ENCODE measurements at places on chromosomes 1 and 21. TPM values are rescaled to one million over a fixed set of nuclear protein-coding genes. Genes with fewer than 3 reads are reported as not detected.
A peak's percentile ranks its signal among the peaks of the same experiment; 100 is the strongest.

- no peak for DNase-seq
Observed at GRCh38 chr1:39892601-39893595, 8.8 kb downstream of the MYCL start.

SH2D5 gene
- 0.11 TPM for total RNA-seq

AK5 gene
- 2.3 TPM for total RNA-seq

- peak; percentile 93 for DNase-seq
Observed at GRCh38 chr1:243850452-243851256, 611 bp upstream of the AKT3 start.

GRCh38 chr1:85624361-85624760 lies 43.8 kb downstream of the CCN1 start:
- DNase-seq, result no peak

DNA sequence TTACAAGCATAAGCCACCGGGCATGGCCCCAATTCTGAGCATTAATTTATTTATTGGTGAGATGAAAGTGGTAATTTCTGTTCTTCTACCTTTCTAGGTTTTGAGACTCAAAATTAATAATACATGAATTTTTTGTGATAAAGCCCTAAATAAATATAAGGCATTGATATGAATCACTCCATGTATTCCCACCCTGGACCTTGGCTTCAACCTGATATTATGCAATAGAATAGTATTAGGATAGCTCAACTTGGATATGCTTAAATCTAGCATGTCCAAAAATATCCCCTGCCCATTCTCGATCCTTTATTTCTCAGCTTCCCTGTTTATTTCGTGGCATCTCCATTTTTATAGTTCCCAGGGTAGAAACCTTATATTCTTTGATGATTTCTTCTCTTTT lies 2.5 kb downstream of the AGL start:
- no peak for DNase-seq

DRAM2 gene
- 40.9 TPM for total RNA-seq

DNA sequence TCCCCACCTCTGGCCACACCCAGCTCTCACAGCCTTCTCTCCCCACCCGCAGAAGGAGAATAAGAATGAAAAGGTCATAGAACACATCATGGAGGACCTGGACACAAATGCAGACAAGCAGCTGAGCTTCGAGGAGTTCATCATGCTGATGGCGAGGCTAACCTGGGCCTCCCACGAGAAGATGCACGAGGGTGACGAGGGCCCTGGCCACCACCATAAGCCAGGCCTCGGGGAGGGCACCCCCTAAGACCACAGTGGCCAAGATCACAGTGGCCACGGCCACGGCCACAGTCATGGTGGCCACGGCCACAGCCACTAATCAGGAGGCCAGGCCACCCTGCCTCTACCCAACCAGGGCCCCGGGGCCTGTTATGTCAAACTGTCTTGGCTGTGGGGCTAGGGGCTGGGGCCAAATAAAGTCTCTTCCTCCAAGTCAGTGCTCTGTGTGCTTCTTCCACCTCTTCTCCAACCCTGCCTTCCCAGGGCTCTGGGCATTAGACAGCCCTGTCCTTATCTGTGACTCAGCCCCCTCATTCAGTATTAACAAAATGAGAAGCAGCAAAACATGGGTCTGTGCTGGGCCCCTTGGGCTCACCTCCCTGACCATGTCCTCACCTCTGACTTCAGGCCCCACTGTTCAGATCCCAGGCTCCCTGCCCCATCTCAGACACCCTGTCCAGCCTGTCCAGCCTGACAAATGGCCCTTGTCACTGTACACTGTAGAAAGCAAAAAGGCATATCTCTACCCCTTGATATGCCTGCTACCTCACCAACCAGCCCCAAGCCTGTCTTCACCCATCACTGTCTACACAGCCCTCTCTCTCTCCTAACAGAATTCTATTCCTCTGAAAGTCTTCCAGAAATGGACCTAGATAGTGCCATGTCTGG lies 3.2 kb downstream of the S100A9 start:
- DNase-seq, result no peak

- peak; percentile 24 for DNase-seq
Observed at GRCh38 chr1:180854456-180854855, 58.2 kb upstream of the KIAA1614 start.

OR2AK2 gene
- not detected for total RNA-seq

CSRP1 gene
- 97.2 TPM for total RNA-seq

HPCA gene
- not detected for total RNA-seq

- peak; percentile 39 for DNase-seq
Observed at GRCh38 chr1:165397944-165398343, 41.4 kb upstream of the LMX1A start.

GRCh38 chr1:35202048-35202719 lies 9.2 kb upstream of the SFPQ start:
- no peak for DNase-seq

DNA sequence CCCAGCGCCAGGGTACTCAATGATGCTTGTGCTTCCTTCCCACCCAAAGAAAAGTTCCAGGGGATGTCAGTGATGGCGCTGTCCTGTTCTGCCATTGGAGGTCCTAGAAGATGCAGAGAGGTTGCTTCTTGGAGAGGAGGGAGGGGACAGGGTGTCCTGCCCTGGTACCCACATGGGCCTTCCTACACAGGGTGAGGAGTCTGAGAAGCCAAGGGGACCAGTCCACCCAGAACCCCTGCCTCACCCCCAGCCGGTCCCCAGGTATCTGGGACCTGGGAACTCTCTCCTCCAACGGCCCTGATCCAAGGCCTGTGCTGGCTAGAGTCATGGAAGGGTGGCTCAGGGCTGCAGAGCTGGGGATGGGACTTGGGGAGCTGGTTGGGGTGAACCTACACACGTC lies 259.4 kb downstream of the KCNJ6 start:
- no peak for DNase-seq

DNA sequence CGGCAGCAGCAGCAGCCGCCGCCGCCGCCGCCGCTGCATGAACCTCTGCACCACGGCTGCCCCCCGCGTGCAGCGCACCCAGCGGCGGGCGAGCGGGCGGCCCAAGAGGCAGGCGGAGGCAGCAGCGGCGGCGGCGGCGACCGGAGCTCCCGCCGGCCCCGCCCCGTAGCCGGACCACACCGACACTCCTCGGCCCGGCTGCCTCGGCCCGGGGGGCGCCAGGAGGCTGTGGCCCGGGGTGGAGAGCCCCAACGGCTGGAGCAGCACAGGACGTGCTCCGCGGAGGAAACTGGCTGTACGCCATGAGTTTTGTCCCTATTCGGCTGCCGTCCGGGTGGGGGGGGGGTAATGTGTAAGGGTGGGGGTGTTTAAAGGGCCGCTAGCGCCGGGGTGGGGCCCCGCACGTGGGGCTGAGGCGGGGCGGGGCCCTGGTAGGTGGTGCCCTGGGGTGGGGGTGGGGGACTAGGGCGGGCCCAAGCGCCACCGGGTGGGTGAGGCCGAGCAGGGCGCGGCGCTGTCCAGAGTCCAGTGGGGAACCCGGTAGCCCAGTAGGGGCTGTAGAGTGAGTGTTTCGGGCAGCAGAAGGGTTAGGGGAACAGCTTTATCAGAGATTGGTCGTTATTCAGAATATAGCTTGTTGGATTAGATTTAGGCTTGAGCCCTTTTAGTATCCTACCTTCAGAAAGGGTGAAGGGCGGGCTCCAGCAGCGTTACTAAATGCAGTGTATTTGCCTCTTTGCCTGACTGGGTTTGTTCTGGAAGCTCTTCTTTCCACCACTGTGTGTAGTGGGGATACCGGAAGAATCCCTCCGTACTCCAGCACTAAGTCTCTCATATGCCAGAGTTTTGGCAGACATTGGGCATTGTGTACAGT lies at the start of gene FAM78B:
TSS of gene FAM78B (minus strand) at position 304 of the 874 bp plus-strand sequence. CDS start 753 bp downstream, outside the sequence.
- DNase-seq, result peak; percentile 92

DNA sequence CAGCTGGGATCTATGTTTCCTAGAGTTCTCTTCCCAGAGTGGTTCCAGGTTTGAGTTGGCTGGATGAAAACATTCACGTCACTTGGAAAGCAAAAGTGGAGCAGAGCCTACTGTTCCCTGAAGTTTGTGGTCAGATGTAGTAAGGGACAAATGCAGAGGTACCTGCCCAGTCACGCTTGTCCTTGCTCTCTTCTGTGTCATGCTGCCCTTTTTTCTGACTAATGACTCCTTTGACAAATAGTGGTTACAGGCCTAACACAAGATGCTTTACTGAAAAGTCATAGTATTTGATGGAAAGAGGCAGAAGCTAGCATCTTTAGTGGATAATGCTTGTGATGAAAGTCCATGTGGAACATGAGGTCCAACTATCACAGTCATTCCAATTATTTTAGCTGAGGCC lies 881.4 kb upstream of the B3GALT2 start:
- DNase-seq, result no peak

DNA sequence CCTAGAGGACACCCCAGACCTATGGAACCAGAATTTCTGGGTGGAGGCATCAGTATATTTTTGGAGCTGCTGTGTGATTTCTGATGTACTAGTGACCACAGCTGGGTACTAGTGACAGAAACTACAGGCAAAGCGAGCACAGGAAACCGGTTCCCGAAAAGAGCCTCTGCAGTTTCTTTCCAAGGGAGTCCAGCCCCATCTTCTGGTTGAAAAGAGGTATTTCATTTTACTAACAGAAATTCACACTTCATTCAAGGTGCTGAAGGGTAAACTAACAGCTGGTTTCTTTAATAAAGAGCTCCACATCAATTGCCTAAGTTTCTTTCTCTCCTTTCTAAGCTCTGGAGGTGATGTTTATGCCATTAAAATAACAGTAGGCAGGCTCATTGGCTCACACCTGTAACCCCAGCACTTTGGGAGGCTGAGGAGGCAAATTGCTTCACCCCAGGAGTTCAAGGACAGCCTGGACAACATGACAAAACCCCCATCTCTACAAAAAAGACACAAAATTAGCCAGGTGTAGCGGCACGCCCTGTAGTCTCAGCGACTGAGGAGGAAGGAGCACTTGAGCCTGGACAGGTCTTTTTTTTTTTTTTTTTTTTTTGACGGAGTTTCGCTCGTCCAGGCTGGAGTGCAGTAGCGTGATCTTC lies 22.0 kb downstream of the THAP3 start:
- no peak for DNase-seq

- DNase-seq, result no peak
Observed at GRCh38 chr1:914891-915280, 8.8 kb upstream of the SAMD11 start.

GRCh38 chr1:181647314-181648035 lies 164.2 kb downstream of the CACNA1E start:
- DNase-seq, result no peak

IL23R gene
- total RNA-seq, result not detected

GRCh38 chr1:209670441-209671082 lies 4.7 kb upstream of the G0S2 start:
- DNase-seq, result no peak

GRCh38 chr1:210857705-210858104 lies 276.2 kb downstream of the KCNH1 start:
- DNase-seq, result no peak

- DNase-seq, result no peak
Observed at GRCh38 chr1:46800742-46801141, 1.9 kb downstream of the CYP4B1 start.

FCRL1 gene
- not detected for total RNA-seq

GRCh38 chr1:212774584-212774983 lies 17.0 kb downstream of the NSL1 start:
- no peak for DNase-seq

KANK4 gene
- total RNA-seq, result 0.09 TPM

IQGAP3 gene
- total RNA-seq, result 0.06 TPM

All from right cardiac atrium (tissue), 5 donors.